Stomach (tissue), 19 donors: ENCODE measurements at places on chromosomes 2 and 18.

DNA sequence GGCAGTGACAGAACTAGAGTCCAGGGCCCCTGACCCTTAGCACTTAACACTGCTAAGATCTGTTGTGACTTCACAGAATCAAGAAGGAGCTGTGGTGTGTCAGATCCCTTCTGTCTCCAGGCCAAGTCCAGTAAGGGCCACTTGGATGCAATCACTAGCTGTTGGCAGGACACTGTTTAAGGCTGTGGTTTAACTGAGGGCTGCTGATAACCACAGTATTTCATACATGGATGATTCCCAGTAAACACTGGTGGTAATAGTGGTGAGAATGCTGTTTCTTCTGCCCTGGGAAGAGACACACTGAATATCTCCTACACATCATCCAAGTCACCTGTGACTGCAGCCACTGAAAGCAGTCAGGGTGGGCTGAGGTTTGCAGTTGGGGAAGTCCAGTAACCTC is 77.7 kb upstream of the FBXO11 start:
- DNase-seq = no peak

DNA sequence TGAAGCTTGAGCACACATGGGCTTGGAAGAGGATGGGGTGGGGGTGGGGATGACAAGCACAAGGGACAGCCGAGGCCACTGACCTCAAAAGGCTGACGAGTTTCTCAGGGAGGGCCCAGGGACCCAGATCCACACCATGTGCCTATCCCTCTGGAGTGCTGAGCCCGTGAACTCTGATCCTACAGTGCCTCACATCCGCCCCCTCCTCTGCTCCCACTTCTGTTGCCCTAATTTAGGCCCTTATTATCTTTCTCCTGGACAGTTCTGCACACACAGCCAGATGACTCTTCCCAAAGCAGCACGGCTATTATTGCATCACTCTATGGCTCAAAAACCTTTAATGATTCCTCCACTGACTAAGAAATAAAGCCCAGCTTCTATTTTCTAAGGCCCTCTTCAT is 24.8 kb downstream of the CYRIA start:
- peak; percentile 26 for DNase-seq

GRCh38 chr2:232438951-232439757 is 16.8 kb upstream of the ALPI start:
- DNase-seq = peak; percentile 50

- DNase-seq = no peak
Observed at GRCh38 chr2:1680222-1681016, 63.9 kb downstream of the PXDN start.
